ENCODE measurements at places on chromosomes 2 and 18.

- DNase-seq: no peak
Measured at GRCh38 chr18:79564441-79564840, 115.2 kb upstream of the CTDP1 start.

- DNase-seq: no peak
Measured at GRCh38 chr2:96414161-96414710, 78.7 kb downstream of the NCAPH start.

DNA sequence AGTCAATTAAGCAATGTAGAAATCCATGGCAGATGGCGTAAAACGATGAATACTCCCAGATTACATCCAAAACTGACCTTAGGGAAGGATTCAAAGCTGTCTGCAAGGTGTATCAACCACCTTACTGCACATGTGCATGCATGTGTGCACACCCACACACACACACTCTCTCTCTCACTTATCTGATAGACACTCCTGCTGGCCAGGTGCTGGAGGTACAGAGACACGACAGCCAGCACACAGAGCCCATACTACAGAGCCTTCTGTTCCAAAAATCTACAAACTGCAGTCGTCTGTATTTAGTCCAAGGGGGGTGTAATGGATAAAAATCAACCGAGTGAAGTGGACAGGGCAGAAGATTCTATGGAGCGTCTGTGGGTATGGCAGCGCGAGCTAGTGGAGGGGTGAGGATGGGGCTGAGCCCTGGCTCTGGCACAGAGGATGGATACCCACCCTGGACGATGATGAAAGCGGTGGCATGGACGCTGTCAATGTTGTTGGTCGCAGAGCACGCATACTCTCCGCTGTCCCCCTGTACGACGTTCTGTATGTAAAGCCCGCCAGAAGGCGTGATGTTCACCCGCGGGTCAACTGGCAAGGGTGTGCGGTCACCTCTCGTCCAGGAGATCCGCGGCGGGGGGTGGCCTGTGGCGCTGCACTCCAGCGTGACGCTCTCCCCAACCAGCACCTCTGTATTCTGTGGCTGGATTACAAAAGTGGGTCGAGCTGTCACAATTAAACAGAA lies 78.4 kb downstream of the PXDN start:
- DNase-seq: no peak

DNA sequence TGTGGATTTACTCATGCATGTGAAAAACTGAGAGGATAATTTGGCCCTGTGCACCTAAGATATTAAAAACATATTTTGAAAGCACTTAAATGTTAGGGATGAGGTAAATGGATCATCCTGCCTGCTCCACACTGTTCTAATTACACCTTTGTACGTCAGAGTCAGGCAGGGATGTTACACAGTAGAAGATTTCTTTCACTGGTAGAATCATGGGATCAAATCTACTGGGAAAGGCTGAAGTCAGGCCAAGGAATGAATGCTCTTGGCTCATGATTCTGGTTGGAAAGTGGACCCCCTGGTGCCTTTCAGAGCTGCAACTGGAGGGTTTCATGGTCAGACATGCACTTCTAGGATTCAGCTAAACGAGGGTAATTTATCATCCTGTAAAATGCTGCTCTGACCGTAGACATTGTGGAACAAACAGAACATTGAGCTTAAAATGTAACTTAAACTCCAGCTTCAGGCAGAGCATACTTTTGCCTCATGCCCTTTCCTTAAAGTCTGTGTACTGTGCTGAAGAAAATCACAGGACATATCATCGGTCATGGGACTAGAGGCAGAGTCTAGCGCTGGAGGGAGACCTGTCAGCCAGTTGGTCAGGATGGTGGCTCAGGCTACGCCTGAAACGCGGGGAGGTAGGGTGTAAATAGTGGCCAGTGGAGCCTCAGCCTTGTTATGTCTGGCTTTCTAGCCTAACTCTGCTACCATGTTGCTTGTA lies 4.9 kb downstream of the KCNE4 start:
- no peak for DNase-seq

- DNase-seq: no peak
Measured at GRCh38 chr2:47079515-47080412, 75.3 kb downstream of the STPG4 start.

- DNase-seq: no peak
Measured at GRCh38 chr2:236289766-236290462, 25.7 kb upstream of the ASB18 start.

- DNase-seq: no peak
Measured at GRCh38 chr2:224716201-224716600, at the start of gene CCDC195. Gene CCDC195, minus strand, starts transcription at chr2:224716365. Its CDS starts 0 bp downstream, at chr2:224716365.

DNA sequence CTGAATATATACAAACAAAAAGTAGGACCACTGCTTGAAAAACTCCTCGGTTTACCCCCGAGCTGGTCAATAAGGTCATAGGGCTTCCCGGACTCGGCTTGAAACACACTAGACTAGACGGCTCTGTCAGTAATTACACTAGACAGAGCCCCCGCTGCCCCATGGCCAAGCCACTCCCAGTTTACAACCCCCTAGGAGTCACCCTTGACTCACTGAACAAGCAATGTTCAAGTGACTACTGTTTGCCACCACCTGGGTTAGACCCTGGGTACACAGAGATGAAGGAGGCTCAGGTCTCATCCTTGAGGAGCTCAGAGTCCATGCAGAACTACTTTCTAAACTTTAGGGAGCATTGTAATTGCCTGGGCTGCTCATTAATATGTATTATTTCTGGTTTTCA lies 13.7 kb upstream of the PRELID3A start:
- DNase-seq: no peak

DNA sequence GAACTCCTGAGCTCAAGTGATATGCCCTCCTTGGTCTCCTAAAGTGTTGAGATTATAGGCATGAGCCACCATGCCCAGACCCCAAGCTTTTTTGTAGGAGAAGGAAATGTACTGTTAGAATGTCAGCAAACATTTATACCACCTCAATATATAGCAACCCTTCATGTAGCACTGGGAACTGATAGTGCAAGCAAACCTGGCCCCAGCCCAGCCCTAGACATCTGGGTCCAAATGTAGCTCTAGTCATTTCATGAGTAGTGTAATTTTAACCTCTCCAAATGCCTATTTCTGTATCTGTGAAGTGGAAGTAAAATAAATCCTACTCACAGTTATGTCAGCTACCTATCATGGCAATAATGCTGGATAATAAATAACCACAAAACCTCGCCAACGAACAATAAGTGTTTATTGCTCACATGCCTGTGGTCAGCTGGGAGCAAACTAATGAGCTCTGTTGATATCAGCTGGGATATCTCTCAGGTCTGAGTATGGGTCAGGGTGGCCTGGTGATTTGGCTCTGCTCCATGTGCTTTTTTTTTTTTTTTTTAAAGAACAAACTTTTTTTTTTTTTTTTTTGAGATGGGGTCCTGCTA lies 180.4 kb downstream of the CD8B2 start:
- no peak for DNase-seq

- DNase-seq: no peak
Measured at GRCh38 chr2:113167115-113167932, 6.4 kb upstream of the PSD4 start.

DNA sequence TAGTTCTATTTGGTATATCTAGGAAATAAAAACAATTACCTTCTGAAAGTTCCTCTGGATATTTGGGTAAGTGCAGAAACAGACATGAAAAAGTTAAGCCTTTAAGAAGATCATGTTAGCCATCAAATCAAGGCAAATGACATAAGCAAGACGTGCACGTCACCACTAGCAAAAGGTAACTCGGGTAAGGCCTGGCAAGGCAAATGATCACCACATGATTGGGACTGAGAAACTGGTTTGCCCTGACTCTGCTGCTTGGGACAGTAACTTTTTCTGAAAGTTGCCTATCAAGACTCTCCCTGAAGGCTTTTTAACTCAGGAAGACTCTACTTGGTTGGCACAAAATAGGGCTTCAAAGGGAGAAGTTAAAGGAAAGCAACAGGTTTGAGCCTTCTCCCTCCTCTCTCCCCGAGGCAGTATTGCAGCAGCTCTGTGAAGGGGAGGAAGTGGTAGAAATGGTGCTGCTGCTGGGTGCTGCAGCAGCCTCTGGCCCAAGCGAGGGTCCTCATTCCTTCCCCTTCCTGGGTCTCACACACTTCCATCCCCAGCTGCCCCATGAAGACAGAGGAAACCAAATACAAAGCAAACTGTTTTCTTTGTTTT lies 17.1 kb upstream of the TMEM237 start:
- DNase-seq: no peak

GRCh38 chr2:133503323-133503722 lies 64.9 kb downstream of the NCKAP5 start:
- no peak for DNase-seq

DNA sequence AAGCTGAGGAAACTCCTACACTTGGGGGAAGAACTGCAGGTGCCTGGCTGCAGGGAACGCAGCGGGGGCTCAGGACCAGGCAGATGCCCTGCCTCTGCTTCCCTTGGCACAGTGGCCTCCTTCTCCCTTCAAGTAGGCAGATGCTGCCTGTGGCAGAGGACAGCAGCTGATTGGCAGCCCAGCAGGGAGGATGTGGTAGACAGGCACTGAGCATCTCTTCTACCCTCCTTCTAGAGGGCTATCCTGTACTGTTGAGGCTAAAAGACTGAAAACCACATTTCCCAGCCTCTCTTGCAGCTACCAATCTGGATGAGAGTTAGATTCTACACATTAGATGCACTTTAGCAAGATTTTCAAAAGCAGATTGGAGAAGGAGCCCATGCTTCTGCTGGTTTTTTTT lies 105.7 kb downstream of the MSH2 start:
- DNase-seq: no peak

- DNase-seq: no peak
Measured at GRCh38 chr18:51227660-51228059, 30.2 kb upstream of the MEX3C start.

- DNase-seq: no peak
Measured at GRCh38 chr2:150168595-150169236, 318.8 kb downstream of the RND3 start.

DNA sequence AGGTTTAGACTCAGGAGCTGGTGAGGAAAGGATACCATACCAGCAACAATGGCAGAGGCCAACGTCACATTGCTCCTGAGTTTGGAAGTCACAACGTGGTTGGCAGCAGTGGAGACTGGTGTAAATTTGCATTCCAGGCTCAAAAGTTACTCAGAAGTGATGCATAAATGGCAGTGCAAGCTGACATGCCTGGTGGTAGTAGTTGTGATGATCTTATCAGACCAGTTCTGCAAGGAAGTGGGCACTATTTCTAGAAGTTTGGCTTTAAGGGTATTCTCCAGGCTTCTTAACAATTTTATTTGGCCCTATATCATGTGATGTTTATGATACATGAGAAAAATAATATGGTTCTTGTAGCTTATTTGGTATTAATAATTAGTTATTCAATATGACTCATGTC lies 37.8 kb downstream of the CXCR4 start:
- DNase-seq: no peak

GRCh38 chr2:110858135-110858725 lies 125.9 kb downstream of the ACOXL start:
- peak; percentile 34 for DNase-seq

GRCh38 chr18:74949611-74950010 lies 259.3 kb downstream of the PTGR3 start:
- DNase-seq: no peak

- no peak for DNase-seq
Measured at GRCh38 chr18:33034945-33035344, 262.1 kb upstream of the KLHL14 start.

DNA sequence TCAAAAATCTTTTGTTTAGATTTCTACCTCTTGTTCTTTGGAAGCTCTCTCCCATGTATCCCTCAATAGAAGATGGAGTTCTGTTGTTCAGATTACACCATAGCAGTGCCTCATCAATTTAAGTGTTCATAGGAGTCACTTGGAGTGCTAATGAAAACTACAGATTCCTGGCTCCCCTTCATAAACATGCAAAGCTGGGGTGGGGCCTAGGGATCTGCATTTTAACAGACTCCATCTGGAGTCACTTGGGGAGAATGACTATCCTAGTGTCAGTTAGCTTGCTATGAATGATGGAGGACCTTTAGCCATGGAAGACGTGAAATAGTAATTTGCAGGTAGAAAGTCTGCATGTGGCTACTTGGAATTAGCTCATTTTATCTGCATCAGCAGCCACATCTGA lies 105.4 kb downstream of the RGPD3 start:
- no peak for DNase-seq

DNA sequence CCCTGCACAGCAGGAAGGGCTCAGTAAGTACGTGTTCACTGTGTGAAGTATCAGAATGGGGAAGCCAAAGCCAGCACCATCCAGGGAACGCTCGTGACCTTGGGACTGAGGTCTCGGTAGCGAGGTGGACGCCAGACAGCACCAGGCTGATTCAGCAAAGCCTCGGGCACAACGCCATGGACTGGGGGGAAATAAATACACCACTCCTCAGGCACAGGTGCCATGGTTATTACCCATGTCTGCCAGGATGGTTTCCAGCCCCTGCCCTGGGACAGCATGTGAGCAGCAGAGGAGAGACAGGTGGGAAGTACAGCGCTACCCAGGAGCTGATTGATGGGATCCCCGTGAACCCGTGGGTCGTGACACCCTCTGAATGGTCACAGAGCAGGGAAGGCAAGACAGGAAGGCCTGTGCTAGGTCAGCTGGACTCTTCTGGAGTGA lies 53.0 kb downstream of the REEP1 start:
- no peak for DNase-seq

DNA sequence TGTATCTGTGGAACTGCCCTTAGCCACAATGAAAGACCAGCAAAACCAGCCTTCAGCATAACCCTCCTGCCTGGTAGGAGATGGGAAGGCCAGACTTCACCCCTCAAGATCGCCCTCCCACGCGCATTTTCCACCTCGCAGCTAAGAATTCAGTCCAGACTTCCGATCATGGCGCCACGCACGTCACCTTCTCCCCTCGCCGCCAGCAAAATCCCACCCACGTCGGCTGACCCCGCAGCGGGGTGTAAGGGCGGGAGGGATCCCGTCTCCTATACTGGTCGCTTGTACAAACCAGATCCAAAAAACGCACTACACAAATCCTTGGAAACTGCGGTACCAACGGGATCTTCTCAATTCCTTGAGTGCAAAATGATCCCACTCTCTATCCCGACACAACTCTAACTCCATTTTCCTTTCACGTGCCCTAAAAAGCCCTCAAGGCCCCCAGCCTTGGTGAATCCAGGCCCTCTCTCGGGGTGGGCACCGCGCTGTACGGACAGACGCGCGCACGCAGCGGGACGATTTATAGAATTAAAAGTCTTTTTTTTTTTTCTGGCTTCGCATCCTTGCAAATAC lies 1.0 kb upstream of the BMPR2 start:
- DNase-seq: peak; percentile 27

DNA sequence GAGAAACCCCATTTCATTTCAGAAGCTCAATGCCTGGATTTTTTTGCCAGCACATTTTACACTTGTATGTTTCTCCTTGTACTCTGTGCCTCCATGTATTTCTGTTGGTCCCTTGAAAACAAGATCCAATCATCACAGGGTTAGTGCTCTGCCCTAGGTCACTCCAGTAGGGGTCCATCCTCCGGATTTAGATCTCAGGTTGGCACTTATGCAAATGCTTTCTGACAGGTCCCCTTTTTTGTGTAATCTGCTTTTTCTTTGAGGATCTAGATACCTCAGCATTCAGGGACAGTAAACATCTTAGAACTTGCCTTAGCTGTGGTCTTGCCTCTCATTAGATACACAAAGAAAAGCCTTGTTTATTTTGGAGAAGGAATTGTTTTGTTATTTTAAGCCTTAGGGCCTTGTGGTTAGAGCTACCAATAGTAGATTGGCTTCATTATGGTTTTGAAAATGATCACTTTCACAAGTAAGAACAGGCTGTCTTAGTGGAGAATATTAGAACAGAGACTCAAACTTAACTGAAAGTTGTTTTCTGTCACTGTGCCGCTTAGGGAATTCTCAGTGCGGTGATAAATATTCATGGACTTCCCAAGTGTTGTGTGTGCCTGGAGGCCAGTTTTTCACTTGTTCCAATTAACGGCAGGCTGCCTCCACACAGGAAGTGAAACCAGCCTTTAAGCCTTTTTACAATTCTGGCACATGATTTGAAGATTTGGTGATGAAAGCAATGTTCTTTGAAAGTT lies 7.8 kb downstream of the MERTK start:
- no peak for DNase-seq

All from stimulated activated CD8-positive, alpha-beta memory T cell treated with anti-CD3 and anti-CD28 coated beads, Interleukin-12 subunit alpha, Interleukin-12 subunit beta, amount 100 ng/mL, for 4 hours (primary cell).